ENCODE measurements at places on chromosomes 3 and 15.

DNA sequence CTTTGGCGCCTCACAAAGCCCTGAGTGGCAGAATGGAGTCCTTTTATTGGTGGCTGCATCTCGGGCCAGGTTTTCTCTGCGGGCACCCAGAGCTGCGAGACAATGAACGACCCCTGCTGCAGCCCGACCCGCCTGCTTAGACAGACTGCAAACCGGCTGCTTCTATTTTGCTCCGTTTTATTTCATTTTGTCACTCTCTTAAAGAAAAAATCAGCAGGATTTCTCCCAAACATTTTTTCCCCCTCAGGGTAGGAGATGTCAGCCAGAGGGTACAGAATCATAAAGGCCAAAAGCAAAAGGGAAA, 64.8 kb downstream of the OXNAD1 start:
- no peak overlapping the region for H3K4me3 ChIP-seq
- H3K4me1 ChIP-seq: no peaks in the 10 kb centered on the region
- no peak for DNase-seq
- H3K36me3 ChIP-seq: peaks cover 88% of the 10 kb centered on the region
- H3K27ac ChIP-seq: no peak overlapping the region

DNA sequence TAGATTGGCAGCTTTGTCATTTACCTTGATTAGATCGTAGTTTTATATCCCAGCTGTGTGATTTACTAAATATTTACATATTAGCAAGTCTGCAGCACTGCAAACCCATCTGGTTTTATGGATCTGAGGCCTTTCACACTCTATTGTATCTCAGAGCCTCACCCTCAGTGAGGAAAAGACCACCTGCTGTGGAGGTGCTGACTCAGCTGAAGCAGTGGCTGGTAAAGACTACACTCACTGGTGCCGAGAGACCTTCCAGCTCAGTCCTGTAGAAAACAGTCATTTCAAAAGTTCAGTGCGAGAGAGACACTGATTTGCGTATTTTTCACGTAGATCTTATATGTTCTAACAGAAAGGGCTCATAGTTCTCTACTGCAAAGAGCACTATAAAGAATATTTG, 307.8 kb upstream of the TPM1 start:
- no peak overlapping the region for H3K27ac ChIP-seq
- no peaks in the 10 kb centered on the region for H3K4me1 ChIP-seq
- no peak overlapping the region for H3K4me3 ChIP-seq
- no peaks in the 10 kb centered on the region for H3K36me3 ChIP-seq

DNA sequence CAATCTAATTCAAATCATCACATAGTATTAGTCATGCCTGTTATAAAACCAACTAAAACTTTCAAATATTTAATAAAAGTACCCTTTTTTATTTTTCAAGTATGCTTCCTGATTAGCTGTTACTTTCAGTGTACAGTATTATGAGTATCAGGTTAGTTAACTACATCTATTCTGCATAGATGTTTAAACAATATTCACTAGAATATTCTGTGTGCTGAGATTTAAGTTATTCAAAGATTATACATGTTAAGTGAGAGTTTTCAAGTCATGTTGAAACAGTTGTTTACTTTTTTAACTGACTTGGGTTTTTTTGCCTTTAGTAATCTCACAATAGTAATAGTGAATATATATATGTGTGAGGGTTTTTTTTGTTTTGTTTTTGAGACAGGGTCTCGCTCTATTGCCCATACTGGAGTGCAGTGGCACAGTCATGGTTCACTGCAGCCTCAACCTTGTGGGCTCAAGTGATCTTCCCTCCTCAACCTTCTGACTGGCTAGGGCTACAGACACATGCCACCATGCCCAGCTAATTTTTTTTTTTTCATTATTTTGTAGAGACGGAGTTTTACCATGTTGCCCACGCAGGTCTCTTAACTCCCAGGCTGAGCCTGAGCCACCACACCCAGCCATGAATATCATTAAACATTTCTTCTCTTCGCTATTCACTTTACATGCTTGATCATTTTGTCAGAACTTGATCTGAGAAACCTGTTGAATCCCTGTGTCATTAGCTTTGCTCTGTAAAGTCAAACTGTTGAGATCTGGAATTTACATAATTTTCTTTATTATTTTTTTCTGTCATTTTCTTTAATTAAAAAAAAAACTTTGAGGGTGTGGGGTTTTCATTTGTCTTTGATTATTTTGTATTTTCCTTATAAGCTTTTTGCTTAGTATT, 286.2 kb upstream of the UBE2E1 start:
- DNase-seq: no peak
- no peak overlapping the region for H3K27ac ChIP-seq

- H3K27ac ChIP-seq: peak overlapping the region; percentile 18
- H3K27me3 ChIP-seq: no peaks in the 10 kb centered on the region
- no peak for DNase-seq
- H3K4me3 ChIP-seq: peak overlapping the region; percentile 50
These were observed 1.8 kb downstream of the PSTPIP1 start for GRCh38 chr15:76996526-76997401.

GRCh38 chr3:196517919-196518318, 2.8 kb upstream of the SMCO1 start:
- no peaks in the 10 kb centered on the region for H3K36me3 ChIP-seq
- H3K27me3 ChIP-seq: no peaks in the 10 kb centered on the region
- no peak overlapping the region for H3K27ac ChIP-seq
- DNase-seq: no peak

- peaks cover 3% of the 10 kb centered on the region for H3K4me1 ChIP-seq
- no peaks in the 10 kb centered on the region for H3K27me3 ChIP-seq
- no peak overlapping the region for H3K27ac ChIP-seq
- no peaks in the 10 kb centered on the region for H3K36me3 ChIP-seq
- no peak overlapping the region for H3K4me3 ChIP-seq
- no peak for DNase-seq
These were observed 24.3 kb downstream of the HERC1 start for GRCh38 chr15:63809452-63809851.

DNA sequence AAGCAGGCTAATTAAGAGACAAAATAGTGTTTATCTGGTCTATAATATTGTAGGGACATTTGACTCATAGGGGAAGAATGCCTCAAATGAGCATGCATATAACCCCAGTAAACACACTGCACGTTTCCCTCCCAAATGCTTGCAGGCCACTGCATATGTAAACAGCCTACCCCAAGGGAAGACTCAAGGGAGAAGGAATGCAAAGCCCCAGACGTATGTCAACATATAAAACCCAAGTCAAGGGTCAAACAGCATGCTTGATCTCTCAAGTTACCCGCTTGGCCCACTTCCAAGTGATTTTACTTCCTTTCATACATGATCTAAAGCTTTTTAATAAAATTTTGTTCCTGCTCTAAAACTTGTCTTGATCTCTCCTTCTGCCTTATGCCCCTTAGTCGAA, 1090.0 kb downstream of the OTOL1 start:
- H3K27ac ChIP-seq: no peak overlapping the region
- no peaks in the 10 kb centered on the region for H3K36me3 ChIP-seq
- H3K4me3 ChIP-seq: no peak overlapping the region
- no peaks in the 10 kb centered on the region for H3K4me1 ChIP-seq
